Stimulated activated CD4-positive, alpha-beta T cell treated with anti-CD3 and anti-CD28 coated beads, Interleukin-4, amount 100 ng/mL, for 24 hours (primary cell): ENCODE measurements at places on chromosomes 3 and 15.
A peak's percentile ranks its signal among the peaks of the same experiment; 100 is the strongest.

DNA sequence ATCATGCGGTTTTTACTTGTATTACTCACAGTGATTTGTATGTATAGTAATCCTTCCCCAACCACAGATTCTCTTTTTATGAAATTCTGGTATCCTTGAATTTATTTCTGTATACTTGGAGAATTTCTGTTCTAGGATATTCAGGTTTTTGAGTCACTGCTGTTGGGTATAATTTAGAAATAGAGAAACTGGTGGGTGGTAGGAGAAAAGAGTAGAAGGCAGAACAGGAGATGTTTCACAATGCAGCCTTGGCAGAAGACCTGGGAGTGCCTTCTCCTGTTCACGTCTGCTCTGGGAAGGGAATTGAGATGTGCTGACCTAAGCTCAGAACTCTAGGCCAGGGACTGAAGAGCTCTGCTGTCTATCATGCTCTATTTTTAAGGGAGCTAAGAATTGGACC, 193.6 kb downstream of the EPHB1 start:
- DNase-seq: no peak

GRCh38 chr3:121152573-121152972, 244.6 kb downstream of the STXBP5L start:
- DNase-seq: no peak

GRCh38 chr3:9204253-9204992, 45.0 kb downstream of the SRGAP3 start:
- DNase-seq: no peak

GRCh38 chr3:4766716-4767499, 212.3 kb upstream of the BHLHE40 start:
- DNase-seq: no peak

DNA sequence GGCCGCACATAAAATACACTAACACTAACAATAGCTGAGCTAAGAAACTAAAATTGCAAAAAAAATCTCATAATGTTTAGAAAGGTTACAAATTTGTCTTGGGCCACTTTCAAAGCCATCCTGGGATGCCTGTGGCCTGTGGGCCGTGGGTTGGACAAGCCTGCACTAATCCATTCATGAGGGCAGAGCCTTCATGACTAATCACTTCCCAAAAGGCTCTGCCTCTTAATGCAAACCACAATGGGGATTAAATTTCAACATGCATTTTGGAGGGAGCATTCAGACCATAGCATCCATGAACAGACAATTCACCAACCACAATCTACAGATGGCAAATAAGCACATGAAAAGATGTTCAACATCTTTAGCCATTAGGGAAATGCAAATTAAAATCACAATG, 128.2 kb downstream of the SUCLG2 start:
- DNase-seq: no peak

DNA sequence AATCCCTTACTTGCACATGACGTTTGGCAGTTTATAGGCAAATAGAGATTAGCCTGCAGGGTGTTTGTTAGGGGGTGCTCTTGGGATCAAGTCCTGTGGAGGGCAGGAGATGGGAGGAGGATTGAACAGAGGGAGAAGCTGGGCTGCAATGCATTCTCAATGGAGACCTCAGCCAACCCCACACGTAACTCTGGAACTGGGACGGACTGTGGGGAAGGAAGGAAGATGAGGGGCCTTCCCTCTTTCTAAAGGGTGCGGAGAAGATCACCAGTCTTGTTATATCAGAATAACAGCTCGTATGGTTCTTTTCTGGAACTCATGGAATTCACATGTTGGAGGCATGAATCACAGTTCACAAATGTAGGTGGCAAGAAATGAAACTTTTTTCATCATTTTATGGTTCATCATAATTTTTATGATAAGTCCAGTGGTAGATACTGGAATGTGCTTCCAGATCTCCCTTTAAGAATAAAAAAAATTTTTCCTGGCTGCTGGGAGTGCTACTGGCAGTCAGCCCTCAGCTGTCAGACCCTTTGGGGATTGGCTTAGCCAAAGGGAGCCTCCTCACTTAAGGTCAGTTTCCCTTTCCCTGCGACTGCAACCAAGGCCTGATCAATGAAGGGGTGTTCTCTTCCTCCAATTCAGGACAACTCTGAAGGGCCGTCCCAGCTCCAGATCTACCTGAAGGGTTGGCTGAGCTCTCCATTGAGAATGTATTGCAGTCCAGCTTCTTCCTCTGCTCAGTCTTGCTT, 20.5 kb upstream of the LYZL4 start:
- no peak for DNase-seq

DNA sequence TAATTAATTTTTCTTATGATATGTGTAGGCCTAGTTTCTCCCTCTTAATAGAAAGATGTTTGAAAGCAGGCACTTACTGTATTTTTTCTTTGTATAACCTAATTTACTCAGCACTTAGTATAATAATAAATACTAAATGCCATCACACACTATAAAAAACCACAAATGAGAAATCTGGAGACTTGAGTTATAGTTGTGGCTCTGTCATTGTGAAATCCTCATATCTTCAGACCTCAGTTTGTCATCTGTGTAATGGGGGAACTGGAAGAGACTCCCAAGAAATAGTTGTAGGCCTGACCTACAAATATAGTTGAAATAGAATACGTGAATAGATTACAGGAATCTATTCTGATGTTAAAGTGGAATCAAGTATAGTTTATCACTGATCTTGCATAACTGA, 287.6 kb upstream of the DPH6 start:
- DNase-seq: no peak

DNA sequence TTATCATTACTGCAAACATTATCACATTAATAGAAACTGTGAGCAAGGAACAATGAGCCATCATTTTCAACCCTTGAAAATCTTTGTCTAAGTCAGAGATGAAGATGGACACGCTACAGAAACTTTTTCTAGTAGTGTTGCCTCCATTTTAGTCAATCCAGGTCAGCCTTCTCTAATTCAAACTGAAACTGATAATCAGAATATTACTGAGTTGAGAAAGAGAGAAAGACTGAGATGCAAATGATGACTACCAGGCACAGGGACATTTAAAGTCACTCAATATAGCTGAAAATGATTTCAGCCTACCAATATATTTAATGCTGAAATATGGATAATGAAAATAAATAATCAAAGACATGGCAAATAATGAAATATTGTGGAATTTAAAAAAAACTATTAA, 261.4 kb downstream of the GBE1 start:
- DNase-seq: no peak

DNA sequence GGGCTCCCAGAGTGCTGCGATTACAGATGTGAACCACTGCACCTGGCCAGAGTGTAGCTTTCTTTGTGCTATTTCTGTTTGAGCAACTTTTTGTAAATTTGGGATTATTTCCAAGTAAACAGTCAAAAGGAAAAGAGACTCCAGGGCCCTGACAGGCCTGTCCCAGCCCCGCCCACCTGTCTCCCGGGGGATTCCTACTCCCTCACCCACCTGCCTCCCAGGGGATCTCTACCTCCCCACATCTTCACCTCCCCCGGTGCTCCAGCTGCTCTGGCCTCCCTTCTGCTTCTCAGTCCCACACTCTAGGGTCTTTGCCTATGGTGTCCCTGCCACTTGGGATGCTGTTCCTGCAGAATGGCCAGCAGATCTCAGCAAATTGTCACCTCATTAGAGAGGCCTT, 7.0 kb downstream of the RHCG start:
- DNase-seq: no peak

DNA sequence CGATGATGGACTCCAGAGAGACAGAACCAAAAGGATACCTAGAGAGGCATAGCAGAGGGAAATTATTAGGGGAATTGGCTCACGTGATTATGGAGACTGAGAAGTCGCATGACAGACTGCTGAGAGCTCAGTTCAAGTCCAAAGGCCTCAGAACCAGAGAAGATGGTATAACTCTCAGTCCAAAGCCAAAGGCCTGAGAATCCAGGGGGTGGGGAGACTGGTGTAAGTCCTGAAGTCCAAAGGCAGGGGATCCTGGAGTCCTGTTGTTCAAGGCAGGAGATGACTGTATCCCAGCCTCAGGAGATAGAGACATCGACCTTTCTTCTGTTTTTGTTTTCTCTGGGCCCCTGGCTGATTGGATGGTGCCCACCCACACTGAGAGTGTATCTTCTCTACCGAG, 1.2 kb upstream of the KLHL6 start:
- no peak for DNase-seq

- no peak for DNase-seq
These were observed 22.2 kb downstream of the MED12L start for GRCh38 chr3:151107701-151108100.

DNA sequence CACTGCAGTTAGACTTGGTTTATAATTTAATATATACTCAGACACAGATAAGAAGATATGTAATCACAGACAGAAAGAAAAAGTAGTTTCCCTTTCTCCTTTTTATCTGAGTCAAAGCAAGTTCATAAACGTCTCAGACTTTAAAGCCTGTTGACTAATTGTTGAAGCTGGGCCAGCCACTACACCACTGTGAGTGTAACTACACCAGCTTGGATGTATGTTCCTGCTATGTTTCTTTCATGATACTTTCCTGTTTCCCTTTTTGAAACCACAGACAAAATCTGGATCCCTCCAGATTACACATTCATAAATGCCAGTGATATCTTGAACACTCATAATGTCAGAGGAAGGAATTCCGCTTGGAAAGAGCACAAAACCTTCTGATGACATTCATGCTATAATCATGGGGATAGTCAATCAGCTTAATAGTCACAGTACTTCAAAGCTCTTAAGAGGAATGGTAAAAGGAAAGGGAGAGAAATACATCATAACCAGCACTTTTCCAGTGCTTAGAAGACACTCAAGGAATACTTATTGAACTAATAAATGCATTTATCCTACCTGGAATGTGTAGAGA, 32.0 kb downstream of the KCNMB2 start:
- no peak for DNase-seq

GRCh38 chr3:150346981-150347863, 60.9 kb upstream of the TSC22D2 start:
- DNase-seq: no peak

GRCh38 chr3:16286751-16287543, 21.9 kb downstream of the OXNAD1 start:
- DNase-seq: no peak

- no peak for DNase-seq
These were observed 124.3 kb downstream of the CTNNB1 start for GRCh38 chr3:41323467-41324155.

DNA sequence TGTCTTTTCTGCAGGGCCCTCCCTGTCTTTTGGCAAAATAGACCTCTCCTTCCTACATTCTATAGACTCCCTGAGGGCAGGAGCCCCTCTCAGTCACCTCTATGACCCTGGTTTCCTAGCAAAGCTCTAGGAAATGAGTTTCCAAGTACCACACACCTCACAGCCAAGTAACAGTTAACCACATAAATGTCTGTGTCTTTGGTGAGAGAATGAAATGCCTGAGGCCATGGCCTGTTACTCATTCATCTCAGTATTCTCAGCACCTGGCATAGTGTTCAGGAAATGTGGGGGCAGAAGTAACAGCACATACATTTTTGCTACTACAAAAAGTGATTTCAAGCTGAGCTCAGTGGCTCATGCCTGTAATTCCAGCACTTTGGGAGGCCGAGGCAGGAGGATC, 21.0 kb downstream of the RFT1 start:
- DNase-seq: peak; percentile 17

GRCh38 chr3:23826382-23827064, 20.8 kb downstream of the UBE2E1 start:
- no peak for DNase-seq

- no peak for DNase-seq
These were observed 21.8 kb upstream of the KLHL24 start for GRCh38 chr3:183613366-183614285.

DNA sequence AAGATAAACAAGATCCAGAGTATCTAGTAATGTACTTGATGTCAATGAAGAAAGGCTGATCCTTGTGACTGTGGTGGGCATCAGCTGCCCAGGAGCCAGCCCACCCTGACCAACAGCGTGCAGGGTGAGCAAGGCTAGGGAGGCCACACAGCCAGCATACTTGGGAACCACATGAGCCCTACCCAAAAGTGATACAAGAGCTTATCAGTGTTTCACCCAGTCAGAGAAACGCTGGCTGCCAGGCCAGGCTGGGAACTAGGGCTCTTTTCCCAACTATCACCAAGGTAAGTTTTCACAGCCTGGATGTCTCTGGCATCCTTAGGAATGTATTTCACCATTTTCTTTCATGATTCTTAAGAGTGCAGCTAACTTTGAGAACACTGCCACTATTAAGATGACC, 24.9 kb downstream of the CHAC1 start:
- no peak for DNase-seq

DNA sequence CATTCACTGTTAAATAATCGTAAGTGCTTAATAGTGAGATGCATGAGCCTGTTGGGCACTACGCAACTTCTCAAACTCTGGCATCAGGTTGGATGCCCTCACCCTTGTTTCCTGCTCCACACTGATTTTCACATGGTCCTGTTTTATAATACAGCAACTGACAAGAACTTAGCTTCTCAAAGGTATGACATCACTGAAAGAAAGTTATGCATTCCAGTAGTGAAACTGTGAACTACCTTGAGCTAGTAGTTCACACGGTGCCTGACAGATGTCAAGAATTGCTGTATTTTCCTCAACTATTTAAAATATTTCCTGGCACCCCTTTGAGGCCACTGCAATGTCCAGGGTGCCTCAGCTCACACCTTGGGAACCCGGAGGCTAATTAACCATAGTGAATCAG, 327.5 kb downstream of the RORA start:
- DNase-seq: no peak

GRCh38 chr3:71875461-71875947, 90.6 kb upstream of the PROK2 start:
- peak; percentile 81 for DNase-seq

GRCh38 chr3:110905121-110905520, 166.5 kb upstream of the NECTIN3 start:
- no peak for DNase-seq

DNA sequence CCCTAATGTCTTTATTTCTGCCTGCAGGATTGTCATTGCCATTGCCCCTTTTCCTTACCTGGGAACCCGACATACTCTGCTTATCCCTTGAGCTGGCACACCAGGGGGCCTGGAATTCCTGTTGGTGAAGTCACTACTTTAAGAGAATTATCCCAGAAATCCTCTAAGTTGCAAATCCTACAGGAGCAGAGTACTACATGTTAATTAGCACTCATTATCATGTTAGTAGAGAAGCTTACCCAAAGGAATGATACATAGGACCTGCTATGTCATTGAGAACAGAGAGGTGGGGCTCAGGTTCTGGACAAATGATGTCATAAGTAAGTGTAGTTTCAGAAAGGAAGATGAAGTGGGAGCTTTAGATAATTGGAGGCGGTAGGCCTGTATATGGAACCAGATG, 27.4 kb downstream of the SCG5 start:
- no peak for DNase-seq

DNA sequence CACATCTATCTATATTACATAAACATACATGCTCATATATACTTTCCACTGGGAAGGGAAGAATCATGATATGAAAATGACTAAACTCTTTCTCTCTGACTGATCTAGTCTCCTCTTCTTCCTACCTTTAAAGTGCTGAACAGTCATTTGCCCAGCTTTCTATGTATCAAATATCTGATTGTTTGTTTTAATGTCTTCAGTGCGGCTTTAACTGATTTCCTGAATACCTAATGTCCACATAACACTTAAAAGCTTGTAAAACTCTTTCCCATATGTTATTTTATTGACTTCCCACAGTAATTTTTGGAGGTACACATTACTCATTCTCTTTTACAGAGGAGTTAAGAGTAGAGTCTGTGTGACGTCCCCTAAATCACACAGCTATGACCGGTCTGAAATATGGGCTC, 28.2 kb downstream of the CPOX start:
- DNase-seq: no peak
